ENCODE measurements at places on chromosomes 6 and 20. TPM values are rescaled to one million over a fixed set of nuclear protein-coding genes. Genes with fewer than 3 reads are reported as not detected.
A peak's percentile ranks its signal among the peaks of the same experiment; 100 is the strongest.

DNA sequence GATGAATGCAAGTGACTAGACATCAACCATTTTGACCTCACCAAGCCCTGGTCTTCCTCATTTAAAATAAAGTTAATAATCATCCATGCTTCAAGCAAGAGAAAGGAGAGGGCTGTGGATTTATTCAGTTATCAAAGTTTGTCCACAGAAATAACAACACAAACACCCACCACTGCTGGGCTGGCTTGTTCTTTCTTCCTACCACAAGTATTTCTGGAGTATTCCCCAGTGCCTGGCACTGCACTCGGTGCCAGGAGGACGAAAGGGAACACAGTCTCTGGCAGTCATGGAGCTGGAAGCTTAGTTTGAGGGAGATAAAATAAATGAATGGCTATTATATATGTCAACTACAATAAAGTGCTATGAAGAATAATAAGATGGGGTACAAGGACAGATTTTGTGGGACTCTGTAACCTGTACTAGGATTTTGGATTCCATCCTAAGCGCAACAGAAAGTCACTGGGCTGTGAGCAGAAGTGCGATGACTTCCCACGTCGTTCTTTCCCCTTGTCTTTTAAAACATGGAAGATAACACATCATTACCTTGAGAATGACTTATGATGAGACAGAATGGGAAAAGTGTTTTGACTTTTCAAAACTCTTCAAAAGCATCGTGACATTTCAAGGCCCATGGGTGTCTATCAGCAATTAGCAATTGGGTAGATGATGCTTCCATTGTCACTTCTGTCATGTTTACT, 74.5 kb upstream of the TRAF3IP2 start:
- DNase-seq: no peak

- DNase-seq: no peak
Measured at GRCh38 chr6:148324297-148324985, 18.2 kb upstream of the SASH1 start.

Gene ZNF165
- polyA plus RNA-seq: 1.6 TPM

- DNase-seq: peak; percentile 23
Measured at GRCh38 chr6:70166088-70166958, 136.6 kb downstream of the COL9A1 start.

- no peak for DNase-seq
Measured at GRCh38 chr6:111858347-111858746, 14.9 kb downstream of the FYN start.

DNA sequence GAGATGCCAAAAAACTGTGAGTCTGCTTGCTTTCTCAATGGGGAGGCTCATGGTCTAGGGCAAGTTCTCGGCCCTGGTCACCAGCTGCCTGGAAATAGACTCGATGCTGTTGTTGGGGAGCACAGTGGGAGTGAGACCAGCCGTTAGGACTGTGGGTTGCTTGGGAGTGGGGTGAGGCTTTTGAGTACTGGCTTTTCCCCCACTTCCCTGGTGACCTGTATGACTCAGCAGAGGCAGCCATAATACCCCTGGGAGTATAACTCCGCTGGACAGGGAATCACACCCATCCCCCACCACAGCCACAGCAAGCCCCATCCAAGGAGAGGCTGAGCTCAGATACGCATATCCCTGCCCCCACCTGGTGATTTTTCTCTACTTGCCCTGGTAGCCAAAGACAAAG, 48.9 kb upstream of the OGFRL1 start:
- DNase-seq: no peak

- DNase-seq: no peak
Measured at GRCh38 chr6:150511313-150511712, 88.4 kb upstream of the PLEKHG1 start.

Gene TAF11
- polyA plus RNA-seq: 18.4 TPM

Gene MOG
- polyA plus RNA-seq: not detected

DNA sequence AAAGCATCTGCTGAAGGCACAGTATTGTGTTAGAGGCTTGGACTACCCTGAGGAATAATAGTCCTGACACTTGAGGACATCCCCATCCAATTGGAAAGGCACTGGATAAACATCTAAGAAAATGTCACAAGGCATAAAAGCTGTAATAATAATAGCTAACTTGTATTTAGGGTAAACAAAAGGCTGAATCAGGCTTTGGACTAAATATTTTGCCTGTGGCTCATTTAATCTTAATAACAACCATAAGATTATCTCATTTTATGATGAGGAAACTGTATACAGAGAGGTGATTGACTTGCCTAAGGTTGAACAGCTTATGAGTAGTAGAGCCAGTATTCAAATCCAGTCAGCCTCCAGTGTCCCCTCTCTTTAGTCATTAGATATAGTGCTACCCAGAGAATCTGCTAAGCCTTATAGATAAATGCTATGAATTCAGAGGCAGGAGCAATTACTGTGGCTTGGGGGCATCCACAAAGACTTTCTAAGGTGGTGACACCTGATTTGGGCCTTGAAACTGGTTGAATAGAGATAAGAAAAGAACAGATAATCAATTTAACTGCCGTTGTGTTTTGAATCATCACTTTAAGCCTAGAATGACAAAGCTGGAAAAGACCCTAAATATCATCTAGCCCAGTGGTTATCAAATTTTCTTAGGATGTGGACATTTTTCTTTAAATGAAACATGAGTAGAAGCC, 7.5 kb upstream of the ZSWIM1 start:
- DNase-seq: no peak

DNA sequence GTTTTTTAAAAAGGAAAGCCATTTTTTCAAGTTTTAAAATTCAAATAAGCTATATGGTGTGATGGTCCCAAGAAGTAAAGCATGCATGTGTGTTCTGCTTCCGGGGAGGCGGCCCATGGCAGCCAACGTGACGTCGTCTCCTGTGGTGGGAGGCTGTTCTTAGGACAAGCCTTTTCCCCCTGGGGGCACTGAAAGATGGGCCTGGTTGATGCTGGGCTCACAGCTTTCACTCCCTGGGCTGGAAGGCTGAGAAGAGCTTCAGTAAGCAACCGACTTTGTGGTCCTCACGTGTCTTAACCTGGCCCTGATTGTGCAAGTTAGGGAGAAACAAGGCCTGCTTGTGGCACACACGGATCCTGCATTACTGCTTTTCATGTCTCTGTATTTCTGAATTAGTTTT, 84.1 kb downstream of the SMOC2 start:
- no peak for DNase-seq

GRCh38 chr6:70686548-70687133, 19.0 kb downstream of the SMAP1 start:
- peak; percentile 10 for DNase-seq

DNA sequence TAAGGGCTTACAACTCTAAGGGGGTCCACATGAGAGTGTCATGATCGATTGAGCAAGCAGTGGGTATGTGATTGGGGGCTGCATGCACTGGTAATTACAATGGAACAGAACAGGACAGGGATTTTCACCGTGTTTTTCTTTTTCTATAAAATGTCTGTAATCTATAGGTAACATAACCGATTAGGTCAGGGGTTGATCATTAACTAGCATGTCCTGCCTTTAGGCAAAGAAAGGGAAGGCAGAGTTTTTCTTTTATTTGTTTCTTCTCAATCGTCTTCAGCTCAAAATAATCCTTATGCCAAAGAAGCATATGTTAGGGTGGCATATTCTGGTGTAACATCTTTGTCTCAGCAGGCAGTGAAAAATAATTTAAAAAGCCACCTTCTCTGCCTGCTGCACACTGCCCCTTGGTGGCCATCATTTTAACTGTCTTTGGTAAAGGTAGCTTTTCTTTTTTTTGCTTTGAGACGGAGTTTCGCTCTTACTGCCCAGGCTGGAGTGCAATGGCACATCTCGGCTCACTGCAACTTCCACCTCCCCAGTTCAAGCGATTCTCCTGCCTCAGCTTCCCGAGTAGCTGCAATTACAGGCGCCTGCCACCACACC, 9.7 kb upstream of the CEP43 start:
- DNase-seq: peak; percentile 24

- DNase-seq: no peak
Measured at GRCh38 chr20:25573288-25574251, 11.8 kb downstream of the NINL start.

GRCh38 chr6:52016915-52017748, 70.3 kb downstream of the PKHD1 start:
- no peak for DNase-seq

Gene RCAN2
- not detected for polyA plus RNA-seq

DNA sequence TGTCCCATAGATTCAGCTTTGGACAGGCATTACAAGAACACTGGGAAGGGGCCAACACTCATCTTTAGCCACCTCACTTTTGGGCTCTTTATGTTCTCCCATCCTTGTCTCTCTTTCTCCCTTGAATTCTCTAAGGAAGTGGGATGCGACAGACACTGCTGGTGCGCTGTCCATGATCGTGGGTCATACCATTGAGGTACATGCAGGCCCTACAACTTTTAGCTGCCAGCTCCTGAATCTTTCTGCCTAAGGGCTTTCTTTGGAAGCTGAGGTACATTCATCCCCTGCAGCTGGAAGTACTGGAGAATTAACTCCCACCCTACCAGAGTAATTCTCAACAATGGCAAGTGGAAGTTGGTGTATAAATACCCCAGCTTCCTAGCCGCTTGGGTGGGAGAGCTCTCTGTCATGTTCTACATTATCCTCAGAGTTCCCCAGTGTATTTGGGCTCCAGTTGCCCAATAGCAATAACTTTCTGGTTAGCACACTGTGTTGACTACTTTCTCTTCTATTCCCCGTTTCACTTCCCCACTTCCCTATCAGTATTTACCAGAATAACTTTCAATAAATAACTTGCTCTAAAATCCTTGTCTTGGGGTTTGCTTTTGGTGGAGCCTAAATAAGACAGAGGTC, 309.4 kb upstream of the RNF24 start:
- no peak for DNase-seq

GRCh38 chr20:17969884-17970409, 1.1 kb downstream of the MGME1 start:
- DNase-seq: peak; percentile 12

DNA sequence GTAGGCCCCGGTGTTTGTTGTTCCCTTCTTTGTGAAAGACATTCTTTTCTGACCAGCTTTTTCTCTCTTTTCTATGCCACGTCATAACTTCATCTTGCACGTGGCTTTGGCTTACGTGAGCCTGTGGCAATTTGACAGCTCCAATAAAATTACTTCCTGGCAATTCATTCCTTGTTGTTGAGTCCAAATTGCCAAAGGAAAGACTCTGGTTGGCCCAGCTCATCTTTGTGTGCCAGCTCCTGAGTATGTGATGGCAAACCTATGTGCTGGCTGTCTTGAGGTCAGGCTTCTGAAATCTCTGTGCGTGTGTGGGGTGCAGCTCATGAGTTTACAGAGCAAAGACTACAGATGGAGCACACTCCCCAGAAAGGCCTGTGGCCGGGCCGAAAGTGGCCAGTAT, 272.5 kb upstream of the SGK1 start:
- no peak for DNase-seq

DNA sequence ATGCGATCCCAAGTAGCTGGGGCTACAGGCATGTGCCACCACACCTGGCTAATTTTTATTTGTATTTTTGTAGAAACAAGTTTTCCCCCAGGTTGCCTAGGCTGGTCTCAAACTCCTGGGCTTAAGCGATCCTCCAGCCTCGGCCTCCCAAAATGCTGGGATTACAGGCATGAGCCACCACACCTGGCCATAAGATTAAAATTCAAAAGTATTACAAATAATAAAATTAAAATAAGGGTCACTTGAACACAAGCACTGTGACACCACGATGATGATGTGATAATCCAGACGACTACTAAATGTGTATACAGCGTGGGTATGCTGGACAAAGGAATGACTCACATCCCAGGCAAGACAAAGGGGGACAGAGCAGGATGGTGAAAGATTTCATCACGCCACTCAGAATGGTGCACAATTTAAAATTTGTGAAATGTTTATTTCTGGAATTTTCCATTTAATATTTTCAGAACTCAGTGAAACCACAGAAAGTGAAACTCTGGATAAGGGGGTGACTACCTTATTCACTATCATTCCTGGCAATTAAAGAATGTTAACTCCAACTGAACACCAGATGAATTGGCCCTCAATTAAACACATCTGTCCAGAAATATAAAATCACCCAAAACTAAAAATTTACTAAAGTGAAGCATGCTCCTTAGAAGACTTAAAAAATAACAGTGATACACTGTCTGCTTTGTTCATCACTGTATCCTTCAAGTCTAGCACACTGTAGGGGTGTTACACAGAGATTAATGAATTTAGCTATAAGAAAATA, 13.1 kb downstream of the B4GALT5 start:
- DNase-seq: no peak

GRCh38 chr20:54208548-54209176, 775 bp downstream of the PFDN4 start:
- no peak for DNase-seq

GRCh38 chr6:35642471-35643161, 46.1 kb downstream of the FKBP5 start:
- peak; percentile 43 for DNase-seq

DNA sequence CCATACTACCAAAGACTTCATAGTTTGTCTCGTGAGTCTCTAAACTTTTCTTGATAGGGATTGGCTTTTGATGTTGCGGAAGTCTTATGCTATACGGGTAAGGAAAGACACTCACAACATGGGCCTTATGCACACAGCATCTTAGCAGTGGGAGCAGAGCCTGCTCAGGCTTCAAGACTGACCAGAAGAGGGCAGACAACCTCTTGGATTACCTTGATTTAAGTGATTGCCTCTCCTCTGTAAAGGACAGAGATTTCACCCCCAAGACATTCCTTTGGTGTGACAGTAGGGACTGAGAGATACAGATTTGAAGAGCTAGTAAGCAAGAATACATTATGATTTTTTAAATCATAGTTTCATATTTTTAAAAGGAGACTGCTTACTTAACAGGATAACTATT, 71.0 kb upstream of the SAMD3 start:
- no peak for DNase-seq

DNA sequence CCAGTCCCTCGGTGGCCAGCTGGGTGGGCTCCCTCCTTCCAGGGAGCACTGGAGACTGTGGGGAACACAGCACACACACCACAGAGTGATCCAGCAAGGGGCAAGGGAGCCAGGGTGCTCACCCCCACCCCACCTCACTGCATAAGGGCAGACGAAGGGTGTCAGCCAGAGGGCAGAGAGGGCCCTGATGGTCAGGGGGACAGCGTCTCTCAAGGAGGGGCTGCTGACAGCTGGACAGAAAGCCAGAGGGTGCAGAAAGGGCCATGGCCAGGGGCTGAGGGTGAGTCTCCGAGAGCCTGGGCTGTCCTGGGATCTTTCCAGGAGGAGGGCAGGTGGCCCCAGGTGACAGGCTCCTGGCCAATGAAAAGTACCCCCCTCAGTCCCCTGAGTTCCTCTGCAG, 73.4 kb upstream of the PMEPA1 start:
- no peak for DNase-seq

- no peak for DNase-seq
Measured at GRCh38 chr20:19515074-19515473, 243.0 kb upstream of the RIN2 start.

Gene KCNK16
- not detected for polyA plus RNA-seq

Gene TTK
- polyA plus RNA-seq: not detected

Gene OVOL2
- not detected for polyA plus RNA-seq

DNA sequence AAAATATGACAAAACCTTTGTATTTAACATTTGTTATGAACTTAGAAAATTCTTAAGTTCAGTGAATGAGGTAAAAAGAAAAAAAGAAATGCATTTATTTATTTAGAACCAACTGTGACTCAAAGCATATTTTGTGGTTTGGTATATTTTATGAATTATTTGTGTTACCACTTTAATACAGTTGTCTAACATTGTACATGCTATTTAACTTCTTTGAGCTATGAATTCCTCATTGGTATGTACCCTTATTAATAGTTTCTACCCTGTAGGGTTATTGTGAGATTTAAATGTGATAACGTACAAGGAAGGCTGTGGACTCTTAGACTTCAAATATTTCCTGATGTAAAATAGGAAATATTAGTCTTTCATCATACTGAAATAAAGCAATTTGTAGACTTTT, 162.6 kb downstream of the MMUT start:
- no peak for DNase-seq
